Thoracic aorta (tissue), 2 donors: ENCODE measurements at places on chromosomes 12 and 14.
A peak's percentile ranks its signal among the peaks of the same experiment; 100 is the strongest.

DNA sequence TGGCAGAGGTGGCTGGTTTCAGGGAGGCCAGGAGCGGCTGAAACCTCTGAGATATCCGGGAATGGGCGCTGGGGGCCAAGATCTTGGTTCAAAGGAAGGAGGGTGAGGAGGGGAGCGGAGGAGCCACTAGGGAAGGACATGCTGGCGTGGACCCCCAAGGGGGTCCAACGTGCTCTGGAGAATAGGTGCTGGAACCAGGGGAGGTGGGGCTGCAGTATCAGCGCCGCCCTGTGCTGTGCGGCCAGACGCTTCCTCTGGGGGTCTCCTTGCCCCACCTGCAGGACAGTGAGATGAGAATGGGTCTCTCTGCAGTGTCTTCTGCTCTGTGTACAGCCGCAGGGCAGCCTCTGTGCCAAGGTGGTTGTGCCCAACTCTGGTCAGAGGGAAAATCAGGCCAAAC lies 2.5 kb downstream of the FAM181A start:
- no peak overlapping the region for H3K4me3 ChIP-seq
- H3K27me3 ChIP-seq, result no peaks in the 10 kb centered on the region
- no peaks in the 10 kb centered on the region for H3K4me1 ChIP-seq
- H3K36me3 ChIP-seq, result peaks cover 34% of the 10 kb centered on the region

DNA sequence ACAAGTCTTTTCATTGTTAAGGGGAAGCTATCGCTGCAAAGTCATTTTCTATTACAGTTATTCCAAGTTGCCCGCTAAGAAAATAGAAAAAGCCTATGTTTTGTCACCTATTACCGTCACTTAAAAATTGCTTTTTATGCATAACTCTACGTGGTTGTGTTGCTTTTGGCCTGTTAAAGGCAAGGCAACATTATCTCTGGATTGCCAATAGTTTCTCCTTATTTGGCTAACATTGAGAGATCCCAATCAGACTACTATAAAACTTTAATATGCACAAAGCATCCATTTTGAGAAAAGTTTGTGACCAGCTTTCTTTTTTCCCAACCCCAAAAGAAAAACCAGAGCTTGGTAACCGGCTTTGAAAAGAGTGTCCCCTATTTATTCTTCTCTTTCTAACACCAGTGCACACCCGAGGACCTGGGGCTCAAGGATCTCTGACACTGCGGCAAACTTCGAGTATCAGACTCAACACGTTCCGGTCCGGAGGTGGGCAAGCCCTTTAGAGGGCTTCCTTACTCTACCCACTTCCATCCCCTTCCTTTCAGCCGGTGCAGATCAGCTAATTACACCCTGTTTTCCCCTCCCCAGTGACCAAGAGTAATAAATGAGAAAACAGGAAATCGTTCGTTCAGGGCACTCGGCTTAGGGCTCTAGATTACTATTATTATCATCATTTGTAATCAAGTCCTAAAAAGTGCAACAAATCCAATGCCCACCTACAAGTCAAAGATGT lies 1.2 kb downstream of the PPP1R12A start:
- peak overlapping the region; percentile 99 for H3K4me3 ChIP-seq
- no peaks in the 10 kb centered on the region for H3K36me3 ChIP-seq
- DNase-seq, result no peak
- H3K27ac ChIP-seq, result peak overlapping the region; percentile 99

DNA sequence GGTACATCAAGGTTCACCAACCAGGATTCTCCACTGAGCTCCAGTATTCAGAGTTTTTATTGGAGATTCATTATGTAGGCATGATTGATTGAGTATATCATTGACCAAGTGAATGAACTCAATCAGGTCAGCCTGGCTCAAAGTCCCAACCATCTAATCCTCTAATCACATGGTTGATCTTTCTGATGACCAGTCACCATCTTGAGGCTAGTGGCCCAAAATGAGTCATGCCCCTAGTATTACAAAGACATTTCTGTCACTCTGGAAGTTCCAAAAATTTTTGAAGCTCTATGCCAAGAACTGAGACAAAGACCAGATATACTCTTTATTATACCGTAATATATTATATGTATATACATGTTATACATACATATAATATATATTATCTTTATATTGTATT lies 75.9 kb upstream of the ATF7IP start:
- no peaks in the 10 kb centered on the region for H3K27me3 ChIP-seq
- DNase-seq, result no peak
- H3K4me3 ChIP-seq, result no peak overlapping the region
- no peaks in the 10 kb centered on the region for H3K36me3 ChIP-seq

DNA sequence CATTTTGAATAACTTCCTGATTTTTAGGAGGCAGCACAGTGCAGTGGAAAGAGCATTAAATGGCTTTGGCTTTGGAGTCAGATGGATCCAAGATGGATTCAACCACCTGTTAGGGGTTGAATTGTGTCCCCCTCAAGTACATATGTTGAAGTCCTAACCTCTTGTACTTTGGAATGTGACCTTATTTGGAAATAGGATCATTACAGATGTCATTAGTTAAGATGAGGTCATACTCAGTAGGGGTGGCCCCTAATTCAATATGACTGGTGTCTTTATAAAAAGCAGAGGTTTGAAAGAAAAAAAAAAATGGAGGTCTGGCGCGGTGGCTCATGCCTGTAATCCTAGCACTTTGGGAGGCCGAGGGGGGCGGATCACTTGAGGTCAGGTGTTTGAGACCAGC lies 18.8 kb downstream of the ATP5MC2 start:
- H3K4me3 ChIP-seq, result no peak overlapping the region
- H3K27me3 ChIP-seq, result no peaks in the 10 kb centered on the region
- no peak for DNase-seq
- H3K27ac ChIP-seq, result peak overlapping the region; percentile 43
- H3K4me1 ChIP-seq, result peaks cover 22% of the 10 kb centered on the region

DNA sequence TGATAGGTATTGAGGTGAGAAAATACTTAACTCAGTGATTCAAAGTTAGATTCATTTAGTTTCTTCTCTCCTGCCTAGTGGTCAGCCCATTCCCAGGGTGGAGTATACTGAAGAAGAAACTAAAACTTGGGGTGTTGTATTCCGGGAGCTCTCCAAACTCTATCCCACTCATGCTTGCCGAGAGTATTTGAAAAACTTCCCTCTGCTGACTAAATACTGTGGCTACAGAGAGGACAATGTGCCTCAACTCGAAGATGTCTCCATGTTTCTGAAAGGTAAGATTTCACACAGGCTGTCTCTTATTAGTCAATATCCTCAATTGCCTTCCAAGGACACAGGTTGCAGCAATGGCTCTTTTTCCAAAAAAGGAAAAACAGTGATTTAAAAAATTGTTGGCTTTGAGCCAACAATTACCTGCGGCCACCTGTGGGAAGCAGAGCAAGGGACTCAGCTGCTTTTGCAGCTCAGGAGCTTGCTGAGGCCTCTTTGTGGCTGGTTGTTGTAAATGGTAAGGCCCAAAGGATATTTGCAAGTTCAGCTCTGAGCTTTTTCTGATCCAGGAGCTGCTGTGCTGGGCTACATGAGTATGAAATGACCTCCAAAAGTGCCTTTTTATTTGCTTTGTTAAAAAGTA lies 33.9 kb downstream of the TPH2 start:
- no peak overlapping the region for H3K4me3 ChIP-seq
- no peaks in the 10 kb centered on the region for H3K4me1 ChIP-seq
- H3K27me3 ChIP-seq, result no peaks in the 10 kb centered on the region
- no peak for DNase-seq

DNA sequence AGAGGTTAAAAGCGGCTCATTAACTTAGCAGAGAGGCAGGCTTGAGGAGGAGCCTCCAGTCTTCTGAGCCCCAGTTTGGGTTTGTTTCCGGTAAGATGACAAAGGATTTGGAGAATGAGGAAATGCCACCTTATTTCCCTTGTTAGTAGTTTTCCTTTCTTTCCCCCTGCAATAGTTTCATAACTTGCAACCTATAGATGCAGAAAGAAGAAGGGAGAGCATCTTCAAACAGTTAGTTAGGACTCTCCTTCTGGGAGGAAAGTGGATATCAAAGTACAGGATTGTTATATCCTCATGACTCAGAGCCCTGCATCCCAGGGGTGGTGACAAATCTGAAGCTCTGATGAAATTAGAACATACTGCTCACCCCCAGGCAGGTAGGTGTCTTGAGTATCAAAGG lies 180.7 kb upstream of the SLC38A2 start:
- no peak overlapping the region for H3K4me3 ChIP-seq
- H3K36me3 ChIP-seq, result no peaks in the 10 kb centered on the region
- H3K27me3 ChIP-seq, result no peaks in the 10 kb centered on the region
- no peak overlapping the region for H3K27ac ChIP-seq
